AG08395 (cell line): ENCODE measurements at places on chromosomes 4 and X.
A peak's percentile ranks its signal among the peaks of the same experiment; 100 is the strongest.

- DNase-seq, result no peak
These were observed 756 bp downstream of the IGFBP7 start for GRCh38 chr4:57109411-57109846.

- no peak for DNase-seq
These were observed 11.8 kb downstream of the CLDN2 start for GRCh38 chrX:106931831-106932491.

DNA sequence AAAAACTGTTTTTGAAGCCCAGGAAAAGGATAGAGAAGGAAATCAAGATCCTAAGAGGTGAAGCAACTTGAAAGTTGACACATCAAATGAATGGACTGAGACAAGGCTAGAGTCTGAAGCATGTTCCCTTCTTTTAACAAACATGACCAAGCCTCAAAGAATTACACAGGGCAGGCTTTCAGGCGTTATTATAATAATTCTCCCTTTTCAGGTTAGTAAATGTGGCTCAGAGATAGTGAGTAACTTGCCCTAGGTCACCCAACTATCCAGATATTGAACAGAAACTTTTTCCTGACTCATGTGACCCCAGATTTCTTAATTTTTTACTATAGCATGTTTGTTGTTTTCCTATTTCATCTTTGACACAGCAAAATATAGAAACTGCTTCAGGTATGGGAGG, 91.7 kb downstream of the PPP1R2C start:
- no peak for DNase-seq

- DNase-seq, result no peak
These were observed 65.4 kb upstream of the KLHL13 start for GRCh38 chrX:118182025-118182424.

DNA sequence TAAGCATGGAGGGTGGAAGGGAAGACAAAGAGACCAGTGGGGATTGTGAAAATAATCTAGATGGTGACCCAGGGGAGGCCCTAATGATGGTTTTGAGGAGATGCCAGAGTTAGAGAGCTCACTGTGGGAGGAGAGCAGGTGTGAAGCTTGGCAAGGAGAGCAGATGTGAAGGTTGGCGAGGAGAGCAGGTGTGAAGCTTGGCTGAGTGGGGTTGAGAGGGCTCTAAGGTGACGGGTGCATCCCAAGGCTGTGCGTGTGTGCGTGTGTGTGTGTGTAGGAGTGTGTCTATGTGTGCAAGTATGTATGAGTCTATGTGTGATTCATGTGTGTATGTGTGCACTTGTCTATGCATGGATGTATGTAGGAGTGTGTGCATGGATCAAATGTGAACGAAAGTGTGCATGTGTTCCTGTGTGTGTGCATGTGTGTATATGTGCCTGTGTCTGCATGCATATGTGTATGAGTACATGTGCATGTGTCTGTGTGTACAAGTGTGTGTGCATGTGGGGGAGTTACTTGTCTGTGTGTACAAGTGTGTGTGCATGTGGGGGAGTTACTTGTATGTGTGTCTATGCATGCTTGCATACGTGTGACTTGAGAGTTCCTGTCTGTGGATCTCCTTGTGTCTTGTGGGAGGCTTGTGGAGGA, 72.0 kb downstream of the EVC start:
- no peak for DNase-seq

GRCh38 chrX:130738638-130739195, 164.3 kb downstream of the ENOX2 start:
- no peak for DNase-seq

DNA sequence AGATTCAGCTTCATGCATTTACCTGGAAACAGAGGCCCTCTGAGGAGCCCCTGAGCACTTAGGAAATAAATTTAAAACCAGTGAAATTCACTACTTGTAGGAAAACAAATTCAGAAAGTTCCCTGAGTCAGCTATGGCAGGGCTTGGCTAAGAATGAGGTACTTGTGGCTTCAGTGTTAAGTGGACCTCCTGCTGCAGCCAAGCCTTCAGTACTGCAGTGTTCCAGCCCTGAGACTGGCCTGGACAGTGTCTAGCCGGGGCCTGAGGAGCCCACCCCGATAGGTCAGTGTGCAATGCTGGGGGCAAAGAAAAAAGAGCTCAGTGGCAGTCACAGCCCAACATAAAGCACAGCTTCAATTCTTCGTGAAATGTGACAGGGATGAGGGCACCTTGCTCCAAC, 41.9 kb downstream of the F11 start:
- no peak for DNase-seq

GRCh38 chrX:110954428-110955100, 141.4 kb upstream of the PAK3 start:
- no peak for DNase-seq

- DNase-seq, result peak; percentile 51
These were observed 5.7 kb downstream of the TCEANC start for GRCh38 chrX:13658602-13659001.

- DNase-seq, result no peak
These were observed 13.9 kb downstream of the SASH3 start for GRCh38 chrX:129793604-129794191.

DNA sequence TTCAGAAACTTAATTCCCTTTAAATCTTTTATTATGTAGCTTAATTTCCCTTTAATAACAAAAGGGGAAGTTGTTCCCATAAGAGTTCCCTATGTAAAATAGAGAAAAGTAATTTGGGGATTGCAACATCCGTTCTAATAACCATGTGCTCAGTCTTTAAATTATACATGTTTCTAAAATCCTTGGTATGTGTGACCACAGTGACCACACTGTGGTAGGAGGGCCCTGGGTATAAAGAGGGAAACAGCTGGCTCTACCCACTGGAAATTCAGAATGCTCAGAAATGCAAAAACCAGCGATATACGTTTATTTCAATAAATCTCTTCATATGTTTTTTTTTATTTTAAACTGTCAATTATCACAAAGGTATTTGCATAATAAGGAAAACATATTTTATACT, 219.1 kb downstream of the FGF13 start:
- DNase-seq, result no peak

- no peak for DNase-seq
These were observed 343.0 kb upstream of the CPEB2 start for GRCh38 chr4:14659286-14659685.

- DNase-seq, result peak; percentile 43
These were observed 187.7 kb upstream of the NUDT10 start for GRCh38 chrX:51144828-51145442.

DNA sequence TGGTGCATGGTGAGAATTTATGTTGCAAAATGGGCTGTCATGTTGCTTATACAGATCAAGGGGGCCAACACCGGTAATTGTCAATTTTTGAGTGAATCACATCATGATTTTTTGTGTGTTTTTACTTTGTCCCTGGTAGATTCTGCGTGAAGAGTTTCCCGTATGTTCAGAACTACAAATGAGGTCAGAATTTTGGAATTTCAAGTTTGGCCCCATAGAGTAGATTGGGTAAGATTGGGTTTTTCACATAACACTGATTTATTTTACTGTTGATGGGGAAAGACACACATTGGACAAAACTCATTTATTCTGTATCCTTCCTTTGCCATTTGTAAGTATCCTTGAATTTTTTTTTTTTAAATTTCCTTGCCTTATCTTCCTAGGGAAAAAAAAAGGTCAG, 158.5 kb upstream of the MXRA5 start:
- DNase-seq, result no peak

GRCh38 chr4:74546057-74546456, 101.1 kb downstream of the AREG start:
- no peak for DNase-seq

DNA sequence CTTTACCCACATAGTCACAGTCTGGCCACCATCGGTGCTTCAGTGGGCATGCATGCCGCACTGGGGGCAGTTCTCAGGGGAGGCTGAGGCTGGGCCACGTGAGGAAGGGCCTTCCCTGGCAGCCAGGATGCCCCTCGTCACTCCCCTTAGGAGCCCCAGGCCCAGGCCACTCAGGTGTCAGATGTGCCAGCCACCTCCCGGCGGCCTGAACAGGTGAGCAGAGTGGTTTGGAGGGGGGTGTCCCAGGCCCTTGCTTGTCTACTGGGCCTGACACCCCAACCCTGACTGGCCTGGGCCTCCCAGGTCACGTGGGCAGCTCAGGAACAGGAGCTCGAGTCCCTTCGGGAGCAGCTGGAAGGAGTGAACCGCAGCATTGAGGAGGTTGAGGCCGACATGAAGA, 12.1 kb downstream of the CCDC22 start:
- no peak for DNase-seq

- no peak for DNase-seq
These were observed 35.6 kb downstream of the COL25A1 start for GRCh38 chr4:109266891-109267290.

DNA sequence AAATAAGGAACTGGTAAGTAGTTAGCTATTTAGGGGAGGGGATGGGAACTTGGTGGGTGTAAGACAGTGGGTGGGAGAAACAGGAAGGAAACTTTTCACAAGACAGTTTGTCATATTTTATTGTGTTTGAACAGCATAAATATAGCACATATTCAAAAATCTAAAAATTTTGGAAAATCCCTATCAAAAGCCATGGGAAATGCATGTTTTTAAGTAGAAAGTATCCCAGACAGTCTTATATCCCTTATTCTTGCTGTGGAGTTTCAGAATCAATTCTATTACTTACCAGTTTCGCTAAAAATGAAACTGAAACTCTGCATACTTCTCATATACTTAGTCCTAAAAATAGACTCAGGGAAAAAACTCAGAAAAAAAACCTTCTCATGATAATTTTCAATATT, 22.3 kb upstream of the RASGEF1B start:
- DNase-seq, result no peak

DNA sequence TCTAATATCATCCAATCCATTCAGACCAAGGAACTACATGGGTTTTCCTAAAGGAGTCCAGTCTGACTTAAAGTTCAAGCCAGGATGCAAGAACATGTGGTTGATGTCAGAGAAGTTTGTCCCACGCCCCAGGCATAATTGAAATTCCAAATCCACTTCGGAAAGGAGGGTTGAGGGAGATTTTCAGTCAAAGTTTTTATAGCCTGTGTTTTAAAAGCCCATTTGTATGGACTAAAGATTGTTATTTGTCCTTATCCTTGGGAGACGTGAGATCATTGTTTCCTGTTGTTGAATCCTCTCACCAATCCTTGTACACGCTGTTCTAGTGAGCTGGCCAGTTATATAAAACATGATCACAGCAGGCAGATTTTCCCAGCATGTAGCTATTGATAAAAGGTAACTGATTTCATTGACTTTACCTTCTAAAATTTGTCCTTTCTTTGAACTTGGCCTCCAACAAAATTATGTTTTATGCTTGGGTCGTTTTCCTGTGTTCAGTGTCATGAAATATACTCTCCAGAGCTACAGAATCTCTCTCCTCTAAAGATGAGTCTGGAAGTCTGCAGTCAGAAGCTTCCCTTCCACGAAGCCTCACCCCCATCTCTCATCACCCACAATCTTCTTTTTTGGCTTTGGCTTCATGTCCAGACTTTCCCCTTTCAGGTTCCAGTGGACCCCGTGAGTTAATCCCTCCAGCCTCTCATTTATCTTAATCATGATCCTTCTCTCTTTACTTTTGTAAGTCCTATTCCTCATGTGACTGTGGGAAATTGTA, 92.9 kb downstream of the ATP10D start:
- DNase-seq, result no peak

DNA sequence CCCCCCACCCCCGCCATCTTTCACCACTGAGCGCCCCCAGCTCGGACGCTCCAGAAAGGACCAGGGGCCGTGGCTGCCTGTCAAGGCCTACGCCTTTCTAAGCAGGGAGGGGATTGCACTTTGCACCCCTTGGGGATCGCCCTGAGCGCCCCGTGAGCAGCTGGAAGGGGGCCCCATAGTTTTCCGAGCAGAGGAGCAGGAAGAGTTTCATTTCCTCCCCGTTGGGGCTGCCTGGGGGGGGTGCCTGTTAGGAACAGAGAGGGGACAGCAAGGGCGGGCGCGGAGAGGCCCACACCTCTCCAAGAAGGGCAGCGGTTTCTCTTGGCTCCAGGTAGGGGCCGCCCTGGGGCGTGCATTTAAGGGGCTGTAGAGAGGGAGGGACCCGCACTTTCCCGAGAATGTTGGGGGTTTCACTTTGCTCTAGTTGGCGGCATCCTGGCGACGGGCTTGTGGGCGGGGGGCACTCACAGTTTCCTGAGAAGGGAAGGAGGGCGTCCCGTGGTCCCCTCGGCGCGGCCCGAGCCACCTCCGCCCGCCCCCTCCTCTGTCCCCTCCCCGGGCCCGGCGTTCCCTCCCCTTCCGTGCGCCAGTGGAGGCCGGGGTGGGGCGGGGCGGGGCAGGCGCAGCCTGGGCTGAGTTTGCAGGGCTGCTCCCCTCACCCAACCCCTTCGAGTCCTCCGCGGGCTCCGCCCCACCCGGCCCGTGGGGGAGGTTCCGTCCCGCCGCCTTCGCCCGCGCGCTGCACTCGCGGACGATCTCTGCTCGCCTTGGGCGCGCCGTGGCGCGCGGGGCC, 82.3 kb upstream of the CD99 start:
- DNase-seq, result peak; percentile 95

DNA sequence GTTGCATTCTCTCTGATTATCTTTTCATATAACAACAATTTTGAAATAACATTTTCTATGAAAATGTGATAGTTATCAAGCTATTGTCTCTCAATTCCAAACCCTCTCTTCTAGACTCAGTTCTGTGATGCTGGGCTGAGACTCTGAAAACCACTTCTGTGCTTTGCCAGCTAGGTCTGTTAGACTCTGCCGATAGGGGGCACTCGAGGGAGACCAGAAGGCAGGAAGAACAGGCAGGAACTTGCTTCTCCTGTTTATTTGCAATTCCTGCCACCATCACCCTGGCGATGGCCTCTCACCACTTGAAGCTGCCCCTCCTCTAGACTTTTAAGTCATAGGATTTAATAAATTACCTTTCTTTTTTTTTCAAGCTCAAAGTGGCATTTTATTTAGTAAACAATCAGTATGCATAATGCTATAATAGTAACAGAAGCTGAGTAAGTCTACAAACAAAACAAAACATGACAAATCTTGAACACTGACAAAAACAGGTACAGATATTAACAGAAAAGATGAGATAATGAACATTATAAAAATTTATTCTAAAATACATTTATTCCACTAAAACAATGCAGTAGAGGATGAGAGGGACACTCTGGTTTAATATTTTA, 49.7 kb downstream of the RASL11B start:
- peak; percentile 49 for DNase-seq

GRCh38 chrX:78024349-78025059, 55.1 kb upstream of the PGAM4 start:
- DNase-seq, result peak; percentile 2

DNA sequence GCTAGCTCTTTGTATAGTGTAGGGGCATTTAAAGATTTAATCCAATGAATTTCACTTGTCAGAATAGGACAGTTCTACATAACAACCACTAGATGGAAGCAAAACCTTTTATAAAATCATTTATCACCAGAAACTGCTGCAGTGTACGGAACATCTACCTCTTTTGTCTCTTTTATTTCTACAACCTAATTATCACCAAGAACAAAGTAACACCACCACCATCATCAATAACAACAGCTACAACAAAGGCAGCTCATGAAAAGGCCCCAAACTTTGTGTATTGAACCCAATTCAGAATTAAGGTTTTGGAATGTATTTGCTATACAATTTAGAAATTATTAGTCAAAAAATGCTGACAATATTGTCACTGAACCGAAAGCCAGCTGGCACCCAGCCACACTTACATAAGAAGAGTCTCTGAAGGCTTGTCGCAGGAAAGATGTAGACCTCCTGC, 260.9 kb upstream of the RPS6KA3 start:
- peak; percentile 61 for DNase-seq
